ENCODE measurements at places on chromosomes 1 and 21.

DNA sequence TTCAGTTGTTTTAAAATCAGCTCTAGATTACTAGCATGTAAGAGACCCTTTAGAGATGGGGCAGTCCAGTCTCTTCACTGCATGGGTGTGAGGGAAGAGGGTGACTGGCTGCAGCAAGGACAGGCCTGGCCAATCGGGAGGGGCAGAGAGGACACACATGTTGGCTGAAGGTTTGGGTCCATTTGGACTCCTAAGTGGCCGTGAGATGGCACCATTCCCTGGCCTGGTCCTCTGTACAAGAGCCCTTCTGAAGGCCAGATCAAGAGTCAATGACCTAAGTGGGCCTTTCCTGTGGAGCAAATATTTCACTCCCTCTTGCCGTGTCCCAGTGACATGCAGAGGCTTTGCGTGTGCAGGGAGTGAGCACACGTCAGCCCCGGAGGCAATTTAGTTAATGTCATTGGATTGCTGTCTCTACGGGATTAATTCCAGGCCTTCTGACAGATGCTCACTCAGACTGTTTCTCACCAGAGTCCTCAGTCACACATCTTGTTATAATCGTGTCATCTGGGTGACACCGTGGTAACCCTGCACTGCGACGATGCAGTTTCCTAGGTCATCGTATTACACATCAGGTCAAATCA is 613.0 kb downstream of the NPHP4 start:
- no peak for DNase-seq

DNA sequence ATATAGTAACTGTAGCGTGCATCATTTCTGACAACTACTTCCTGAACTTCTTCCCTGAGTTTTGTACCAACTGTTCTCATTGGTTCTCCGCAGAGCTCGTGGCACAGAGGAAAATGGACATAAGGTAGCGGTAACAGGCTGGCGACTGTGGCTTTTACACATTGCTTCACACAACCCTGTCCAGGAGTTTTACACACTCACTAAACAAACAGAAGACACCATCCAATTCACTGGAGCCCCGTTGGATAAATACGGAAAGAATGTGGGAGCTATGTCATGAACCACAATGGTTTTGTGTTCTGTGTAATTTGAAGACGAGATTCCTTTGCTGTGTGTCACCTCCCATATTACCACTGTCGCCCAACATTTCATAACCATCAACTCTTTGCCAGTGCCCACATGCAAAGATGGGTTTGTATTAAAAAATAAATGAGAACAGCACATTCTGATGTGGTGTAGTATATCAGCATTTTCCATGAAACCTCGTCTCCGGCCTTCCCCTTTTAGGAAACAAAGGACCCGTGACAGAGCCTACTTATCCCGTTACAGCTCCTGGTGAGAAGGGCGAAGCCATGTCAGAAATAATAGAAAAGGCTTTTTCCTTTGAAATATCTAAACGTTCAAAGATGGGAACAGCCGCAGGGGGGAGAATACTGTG is 47.4 kb upstream of the ENAH start:
- DNase-seq = no peak

DNA sequence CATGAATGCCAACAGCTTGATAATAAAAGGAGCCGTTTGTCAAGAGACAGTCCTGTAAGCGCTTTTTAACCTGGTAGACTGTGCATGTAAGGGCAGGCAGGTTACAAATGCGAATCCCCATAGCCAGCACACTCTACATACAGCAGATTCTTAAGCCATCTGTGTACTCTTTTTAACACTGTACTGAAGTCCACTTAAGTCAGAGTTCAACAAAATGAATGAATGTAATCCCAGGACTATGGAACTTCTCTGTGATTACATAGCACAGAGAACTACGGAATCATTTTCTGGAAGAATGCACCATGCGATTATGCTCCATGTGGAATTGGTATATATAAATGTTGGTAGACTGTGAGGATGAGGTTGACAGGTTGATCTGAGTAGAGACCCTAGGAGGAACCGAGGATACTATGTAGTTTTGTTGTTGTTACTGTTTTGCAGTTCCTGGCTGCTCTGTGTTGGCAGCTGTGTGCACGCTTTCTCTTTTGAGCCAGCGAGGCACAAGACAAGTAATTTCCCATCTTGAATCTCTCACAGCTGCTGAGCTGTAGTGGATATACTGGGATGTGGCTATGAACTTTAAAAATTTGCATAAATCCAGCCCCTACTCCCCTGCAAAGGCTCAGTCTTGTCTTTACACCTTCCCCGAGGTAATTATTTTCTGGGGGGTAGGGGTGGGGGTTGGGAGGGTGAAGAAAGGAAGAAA is 21.9 kb downstream of the LRRC8D start:
- peak; percentile 57 for DNase-seq

- no peak for DNase-seq
Observed at GRCh38 chr1:91754816-91755580, 131.0 kb downstream of the TGFBR3 start.

DNA sequence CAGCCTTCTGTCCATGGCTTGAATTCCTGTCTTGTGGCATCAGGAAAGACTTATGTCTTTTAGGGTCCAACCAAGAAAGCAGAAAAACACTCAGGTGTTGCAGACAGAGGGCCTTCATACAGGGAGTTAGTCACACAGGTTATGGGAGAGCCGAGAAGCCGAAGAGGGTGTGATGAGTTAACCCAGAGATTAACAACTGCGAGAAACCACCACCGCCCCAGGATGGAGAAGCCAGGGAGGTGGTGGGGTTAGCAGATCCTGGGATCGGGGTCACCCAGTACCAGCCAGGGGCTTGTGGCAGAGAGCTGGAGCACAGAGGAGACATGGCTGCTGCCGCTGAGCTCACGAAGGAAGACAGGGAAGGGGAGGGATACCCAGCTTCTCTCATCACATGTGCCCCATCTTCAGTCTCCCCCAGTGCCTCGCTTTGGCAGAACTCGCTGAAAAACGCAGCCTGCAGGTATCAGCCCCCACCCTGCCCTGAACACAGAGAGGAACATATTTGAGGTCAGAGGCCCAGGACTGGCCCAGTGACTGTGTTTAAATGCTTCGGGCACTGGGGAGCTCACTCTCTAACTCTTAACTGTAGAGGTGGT is 58.7 kb downstream of the RUNX3 start:
- DNase-seq = no peak

- DNase-seq = no peak
Observed at GRCh38 chr1:3022976-3023375, 1.7 kb downstream of the ACTRT2 start.

DNA sequence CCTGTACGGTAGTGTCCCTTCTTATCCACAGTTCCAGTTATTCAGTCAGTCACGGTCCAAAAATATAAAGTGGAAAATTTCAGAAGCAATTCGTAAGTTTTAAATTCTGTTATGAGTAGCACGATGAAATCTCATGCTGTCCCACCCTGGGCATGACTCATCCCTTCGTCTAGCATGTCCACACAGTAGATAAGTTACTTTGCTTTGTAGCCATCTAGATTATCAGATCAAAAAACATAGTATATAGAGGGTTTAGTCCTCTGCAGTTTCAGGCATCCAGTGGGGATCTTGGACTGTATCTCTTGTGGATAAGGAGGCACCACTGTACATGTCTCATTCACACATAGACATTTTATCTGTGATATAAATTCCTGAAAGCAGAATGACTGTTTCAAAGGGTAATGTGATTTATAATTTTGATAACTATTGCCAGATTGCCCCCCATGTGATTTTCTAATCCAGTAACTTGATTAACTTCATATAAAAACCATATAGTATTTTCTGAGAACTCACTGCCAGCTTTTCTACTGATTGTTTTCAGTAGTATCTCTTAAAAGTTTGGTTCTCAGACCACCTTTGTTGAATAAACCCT is 143.3 kb downstream of the DYRK1A start:
- no peak for DNase-seq

GRCh38 chr1:161827786-161828185 is 61.7 kb downstream of the ATF6 start:
- no peak for DNase-seq

GRCh38 chr1:203754455-203754864 is 10.5 kb upstream of the LAX1 start:
- DNase-seq = no peak

GRCh38 chr1:116870300-116870699 is 39.4 kb upstream of the PTGFRN start:
- no peak for DNase-seq

DNA sequence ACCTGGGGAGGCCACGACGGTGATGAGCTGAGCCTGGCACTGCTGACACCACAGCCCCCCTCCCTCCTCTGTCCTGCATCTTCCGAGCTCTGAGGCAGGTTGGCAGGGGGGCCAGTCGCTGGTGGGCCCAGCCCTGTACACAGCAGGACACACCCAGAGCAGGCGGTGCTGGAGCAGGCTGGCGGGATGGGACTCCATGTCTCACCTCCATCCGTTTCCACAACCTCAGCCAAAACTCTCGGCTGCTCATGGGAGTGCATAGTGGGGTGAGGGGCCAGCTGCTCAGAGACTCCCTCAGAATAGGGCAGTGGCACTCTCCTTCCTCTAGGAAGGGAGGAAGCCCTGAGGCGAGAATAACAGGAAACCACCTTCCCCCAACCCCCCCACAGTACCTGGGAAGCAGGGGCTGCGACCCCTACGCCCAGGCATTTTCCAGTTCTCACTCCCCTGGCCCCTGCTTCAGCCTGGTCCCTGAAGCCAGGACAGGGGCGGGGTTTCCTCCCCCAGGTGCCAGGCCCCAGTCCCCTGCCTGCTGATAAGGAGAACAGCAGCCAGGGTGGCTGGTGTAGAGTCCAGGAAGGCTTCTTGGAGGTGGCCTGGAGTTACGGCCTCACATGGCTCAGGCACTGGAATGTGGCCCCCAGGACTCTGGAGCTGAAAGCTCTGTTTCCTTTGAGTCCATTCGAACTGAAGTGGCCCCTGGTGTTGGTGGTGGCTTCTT is 3.2 kb upstream of the IBA57 start:
- DNase-seq = no peak

Measured in AML-193 (cell line).